ENCODE measurements at places on chromosomes 12 and 14.

- no peak for DNase-seq
These were observed 146.4 kb upstream of the ARHGAP5 start for GRCh38 chr14:31930493-31931240.

DNA sequence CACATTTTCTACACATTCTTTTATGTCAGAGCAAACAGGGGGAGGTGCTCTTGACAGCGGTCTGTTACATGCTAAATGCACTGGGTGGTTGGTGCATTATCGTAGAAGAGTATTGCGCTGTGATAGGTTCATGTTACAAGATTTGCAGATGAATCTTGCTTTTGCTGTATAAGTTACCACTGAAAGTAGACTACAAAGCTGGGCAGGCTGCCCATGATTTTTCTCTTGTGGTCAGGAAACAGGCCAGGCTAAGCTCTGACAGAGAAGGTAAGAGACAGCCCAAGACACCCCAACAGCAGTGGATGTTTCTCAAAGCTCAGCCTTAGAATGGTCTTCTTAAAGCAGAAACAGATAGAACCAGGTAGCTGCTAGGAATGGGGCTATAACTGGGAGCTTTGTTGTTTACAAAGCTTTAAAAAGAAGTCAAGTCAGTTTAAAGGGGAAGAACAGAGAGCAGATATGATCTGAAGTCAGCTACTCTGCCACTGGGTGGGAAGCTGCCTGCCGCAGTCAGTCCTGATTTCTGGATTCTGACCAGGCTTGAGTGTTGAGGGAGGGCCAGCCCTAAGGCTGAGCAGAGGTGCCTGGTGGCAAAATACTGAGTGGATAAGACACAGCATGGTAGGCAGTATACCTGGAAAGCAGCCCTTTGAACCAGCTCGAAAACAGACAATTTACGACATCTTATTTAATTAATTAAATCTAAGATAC lies 9.4 kb downstream of the KCNA1 start:
- no peak for DNase-seq

DNA sequence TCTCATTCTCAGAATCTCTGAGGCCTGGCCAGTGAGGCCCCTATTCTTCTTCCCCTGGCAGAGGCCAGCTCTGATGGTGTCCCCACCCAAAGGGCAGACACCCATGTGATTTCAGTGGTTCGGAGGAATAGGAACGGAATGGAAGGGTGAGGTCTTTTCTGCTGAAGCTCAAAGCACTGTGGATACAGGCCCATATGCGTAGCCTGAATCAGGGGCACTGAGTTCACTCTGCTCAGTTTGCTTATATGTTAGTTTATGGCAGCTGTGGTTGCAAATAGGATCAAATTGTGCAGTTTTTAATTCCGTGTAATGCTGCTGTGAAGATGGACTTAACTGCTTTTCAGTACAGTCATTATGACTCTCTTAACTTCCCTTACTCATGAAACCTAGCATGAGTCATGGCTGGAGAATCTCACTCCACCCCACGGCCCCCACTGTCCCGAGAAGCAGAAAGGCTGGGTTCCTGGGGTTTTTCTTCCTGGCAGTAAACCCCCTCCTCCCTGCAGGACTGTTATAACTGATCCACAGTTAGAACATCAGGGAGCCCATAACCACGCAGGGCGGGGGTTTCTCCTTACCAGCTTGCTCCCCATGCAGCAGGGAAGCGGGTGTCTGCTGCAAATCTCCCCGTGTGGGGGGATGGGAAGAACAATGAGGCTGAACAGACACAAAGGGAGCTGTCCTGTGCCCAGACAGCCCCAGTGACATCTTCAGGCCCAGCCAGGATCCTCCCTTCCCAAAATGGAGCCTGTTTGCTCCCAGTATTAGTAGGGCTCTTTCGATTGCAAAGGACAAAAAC lies 122.7 kb downstream of the SLC38A6 start:
- DNase-seq, result no peak

GRCh38 chr14:20631023-20631879 lies 10.2 kb downstream of the OR6S1 start:
- DNase-seq, result peak; percentile 43

DNA sequence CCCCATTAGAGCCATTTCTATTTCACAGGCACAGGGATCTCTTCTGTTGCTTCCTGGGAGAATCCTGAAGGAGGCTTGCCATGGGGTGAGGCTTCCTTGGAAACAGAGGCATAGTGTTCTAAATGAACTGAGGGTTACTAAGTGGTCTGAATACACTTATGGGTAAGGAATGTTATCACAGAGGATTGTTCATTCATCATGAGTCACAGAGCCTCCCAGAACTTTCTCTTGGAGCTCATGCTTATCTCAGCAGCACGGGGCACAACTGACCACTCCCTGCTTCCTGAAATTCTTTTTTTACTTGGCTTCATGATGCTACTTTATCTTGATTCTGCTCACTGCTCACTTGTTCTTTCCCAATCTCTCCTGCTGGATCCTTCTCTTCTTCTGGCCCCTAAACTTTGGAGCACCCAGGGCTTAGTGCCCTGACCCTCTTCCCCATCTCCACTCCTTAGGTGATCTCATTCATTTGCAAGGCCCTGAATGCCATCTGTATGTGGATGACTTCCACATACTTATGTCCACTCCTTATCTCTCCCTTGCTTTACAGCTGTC lies 57.9 kb downstream of the ANO6 start:
- DNase-seq, result no peak

Measured in NCI-H748 treated with DMSO at 0.1 percent for 48 hours (cell line).